Mononuclear cell (primary cell): ENCODE measurements at places on chromosomes 6 and 20. TPM values are rescaled to one million over a fixed set of nuclear protein-coding genes. Genes with fewer than 3 reads are reported as not detected.

Gene HLA-C
- total RNA-seq, result 1,178 TPM

Gene TRIM10
- 0.21 TPM for total RNA-seq

Gene SIM1
- total RNA-seq, result not detected

Gene SIRPB2
- 8.8 TPM for total RNA-seq

Gene CEP85L
- total RNA-seq, result 75.5 TPM

Gene FAM162B
- total RNA-seq, result not detected

Gene OTOR
- not detected for total RNA-seq

Gene SRMS
- total RNA-seq, result not detected

Gene GPLD1
- total RNA-seq, result 0.42 TPM

Gene TINAG
- not detected for total RNA-seq

Gene NKX2-4
- total RNA-seq, result not detected

Gene PLCB1
- total RNA-seq, result 14.6 TPM

Gene RBPJL
- total RNA-seq, result not detected
